T47D (cell line): ENCODE measurements at places on chromosomes 12 and 14.

GRCh38 chr12:66851134-66851533 is 172.3 kb upstream of the GRIP1 start:
- DNase-seq = no peak

DNA sequence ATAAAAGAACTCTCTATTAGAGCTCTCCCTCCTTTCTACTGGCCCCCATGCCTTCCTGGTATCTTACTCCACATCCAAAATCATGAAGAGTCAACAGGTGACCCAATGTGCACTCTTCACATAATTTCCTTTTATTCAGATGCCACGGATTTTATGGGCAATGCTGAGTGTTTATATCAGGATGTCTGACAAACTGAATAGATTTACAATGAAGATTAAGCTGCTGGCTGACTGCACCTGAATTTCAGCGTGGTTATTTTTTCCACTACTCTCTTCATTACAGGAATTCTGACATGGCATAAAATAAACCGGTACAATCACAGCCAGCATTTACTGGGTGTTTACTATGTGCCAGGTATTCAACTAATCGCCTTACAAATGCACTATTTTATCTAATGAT is 29.4 kb upstream of the CERS5 start:
- no peak for DNase-seq

DNA sequence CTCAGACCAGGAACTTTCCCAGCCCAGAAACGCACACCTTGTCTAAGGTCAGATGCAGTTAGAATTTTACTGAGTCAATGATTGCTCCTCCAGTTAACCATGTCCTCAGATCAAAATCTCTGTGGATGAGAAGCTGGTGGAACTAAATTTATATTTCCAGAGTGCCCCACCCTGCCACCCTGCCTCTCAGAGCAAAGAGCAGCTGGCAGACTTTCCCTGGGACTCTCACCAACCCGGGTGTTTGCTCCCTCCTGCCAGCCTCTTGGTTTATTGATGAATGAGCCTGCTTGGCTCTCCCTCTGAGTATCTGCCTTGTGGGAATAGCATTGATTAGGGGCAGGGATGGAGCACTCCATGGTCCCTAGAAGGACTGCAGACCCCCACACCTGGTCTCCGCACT is 5.9 kb upstream of the KRT1 start:
- DNase-seq = no peak

- DNase-seq = no peak
These were observed 28.3 kb downstream of the DYNC1H1 start for GRCh38 chr14:101992708-101993107.

DNA sequence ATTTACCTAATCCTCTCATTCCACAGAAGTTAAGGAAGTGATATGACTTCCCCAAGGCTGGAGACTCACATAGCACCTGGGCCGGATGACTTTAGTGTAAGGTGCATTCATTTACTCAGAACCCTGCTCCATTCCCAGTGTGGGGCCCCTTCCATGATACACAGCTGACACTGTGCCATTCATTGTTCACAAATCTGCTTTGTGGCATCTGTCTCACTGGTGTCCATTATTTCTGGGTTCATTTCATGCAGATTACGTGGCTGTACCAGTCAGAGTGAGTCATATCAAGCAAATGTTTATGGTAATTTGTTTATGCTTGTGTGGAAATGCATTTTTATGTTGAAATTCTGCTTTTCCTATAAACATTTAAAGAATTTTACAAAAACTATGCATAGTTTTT is 5.2 kb downstream of the ANO4 start:
- DNase-seq = no peak

GRCh38 chr14:91464615-91465205 is 45.4 kb downstream of the PPP4R3A start:
- no peak for DNase-seq

GRCh38 chr14:92264195-92264594 is 58.8 kb upstream of the SLC24A4 start:
- DNase-seq = no peak

DNA sequence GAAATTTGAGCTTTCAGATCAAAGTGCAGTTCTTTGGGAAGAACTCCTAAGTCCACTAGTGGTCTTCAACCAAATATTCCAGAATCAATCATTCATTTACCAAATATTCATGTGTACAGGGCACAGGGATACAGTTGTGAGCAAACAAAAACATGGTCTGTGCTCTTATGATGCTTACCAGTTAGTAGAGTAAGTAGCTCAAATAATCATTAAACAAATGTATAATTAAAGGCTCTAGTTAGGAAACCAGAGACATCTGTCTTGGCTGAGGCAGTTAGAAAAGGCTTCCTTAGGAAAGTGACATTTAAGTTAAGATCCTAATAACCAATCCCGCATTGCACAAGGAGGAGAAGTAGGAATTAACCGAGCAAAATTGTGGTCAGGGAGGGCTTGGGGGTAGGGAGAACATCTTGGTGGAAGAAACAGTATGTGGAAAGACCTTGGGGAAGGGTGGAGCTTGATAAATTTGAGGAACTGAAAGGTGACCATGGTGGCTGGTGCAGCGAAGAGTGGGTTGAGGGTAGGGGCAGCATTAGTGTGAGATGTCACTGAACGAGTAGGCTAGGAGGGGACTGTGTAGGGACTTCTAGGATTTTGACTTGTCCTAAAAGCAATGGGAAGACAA is 40.0 kb downstream of the PEBP1 start:
- no peak for DNase-seq

DNA sequence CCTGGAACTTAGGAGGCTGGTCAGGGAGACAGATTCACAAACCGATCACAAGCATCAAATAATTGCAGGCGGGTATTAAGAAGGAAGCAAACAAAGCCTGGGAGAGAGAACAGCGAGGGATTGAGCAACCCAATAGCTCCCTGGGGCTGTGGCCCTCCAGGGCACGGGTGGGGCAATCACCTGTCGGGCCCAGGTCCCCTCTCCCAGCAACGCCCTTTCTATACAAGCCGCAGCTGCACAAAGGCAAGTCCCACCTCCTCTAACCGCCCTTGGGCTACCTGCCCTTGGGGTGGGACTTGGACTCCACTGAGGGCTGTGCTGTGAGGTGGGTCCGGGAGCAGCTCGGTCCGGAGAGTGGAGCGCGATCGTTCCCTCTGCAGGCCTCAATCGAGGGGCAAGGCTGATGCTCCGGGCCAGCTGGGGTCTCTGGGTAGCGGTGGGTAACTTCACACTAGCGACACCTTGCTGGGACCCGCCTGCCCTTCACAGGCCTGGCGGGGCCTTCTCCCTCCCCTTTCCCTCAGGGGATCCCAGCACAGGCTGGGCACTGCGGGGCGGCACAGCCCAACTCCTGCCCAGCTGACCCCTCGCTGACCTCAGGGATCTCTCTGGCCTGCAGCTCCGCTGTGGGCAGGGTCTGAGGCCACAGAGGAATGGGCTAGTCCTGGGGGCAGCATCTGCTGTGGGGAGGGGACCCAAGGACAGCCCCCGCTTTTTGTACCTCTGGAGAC is 8.0 kb downstream of the PHB2 start:
- DNase-seq = no peak

GRCh38 chr12:20629414-20630156 is 65.5 kb upstream of the SLCO1C1 start:
- DNase-seq = no peak

DNA sequence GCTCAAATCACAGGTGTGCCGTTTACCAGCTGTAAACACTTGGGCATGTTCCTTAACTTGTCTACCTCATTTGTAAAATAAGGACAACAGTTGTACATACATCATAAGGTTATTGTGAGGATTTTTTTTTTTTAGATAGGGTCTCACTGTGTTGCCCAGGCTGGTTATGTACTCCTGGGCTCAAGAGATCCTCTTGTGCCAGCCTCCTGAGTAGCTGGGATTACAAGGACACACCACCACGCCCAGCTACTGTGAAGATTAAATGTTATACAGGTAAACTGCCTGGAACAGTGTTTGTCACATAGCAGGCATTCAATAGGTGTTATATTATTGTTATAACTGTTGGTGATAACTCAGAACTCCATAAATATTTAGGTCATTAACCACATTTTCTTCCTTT is 12.7 kb downstream of the TMED10 start:
- no peak for DNase-seq

DNA sequence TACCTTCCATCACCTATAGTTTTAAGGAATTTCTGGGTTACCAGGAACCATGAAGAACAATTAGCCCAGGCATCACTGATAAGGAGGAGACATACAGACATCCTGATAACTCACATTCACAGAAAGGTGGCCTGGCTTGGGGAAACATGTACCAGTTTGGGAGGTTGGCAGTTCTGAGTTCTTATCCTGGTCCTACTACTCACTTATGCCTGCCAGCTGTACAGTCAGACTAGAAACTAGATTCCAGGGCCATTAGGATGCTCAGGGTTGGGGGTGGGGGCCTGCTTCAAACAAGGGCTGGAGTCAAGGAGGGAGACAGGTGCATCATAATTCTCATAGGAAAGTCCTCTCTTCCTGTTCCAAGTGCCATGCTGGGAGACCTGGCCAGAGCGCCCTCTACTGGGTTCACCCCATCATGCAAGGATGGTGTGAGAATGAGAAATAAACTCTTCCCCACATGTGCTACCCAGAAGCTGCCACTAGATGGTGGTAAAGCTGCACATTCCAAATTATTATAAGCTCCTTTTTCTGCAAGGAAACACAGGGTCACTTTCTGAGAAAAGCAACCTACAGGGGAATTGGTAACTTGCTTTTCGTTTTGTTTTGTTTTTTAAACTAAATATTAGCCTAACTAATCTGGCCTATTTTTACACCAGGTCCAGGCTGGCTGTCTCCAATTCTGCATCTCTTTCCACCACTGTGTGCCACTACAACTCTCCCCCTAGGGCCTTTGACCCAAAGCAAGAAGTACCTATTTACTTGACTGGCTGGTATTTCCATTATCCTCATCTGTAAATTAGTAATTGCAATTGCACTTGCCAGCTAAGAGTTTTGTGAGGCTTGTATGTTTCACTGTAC is 14.5 kb downstream of the OAS2 start:
- peak; percentile 90 for DNase-seq

DNA sequence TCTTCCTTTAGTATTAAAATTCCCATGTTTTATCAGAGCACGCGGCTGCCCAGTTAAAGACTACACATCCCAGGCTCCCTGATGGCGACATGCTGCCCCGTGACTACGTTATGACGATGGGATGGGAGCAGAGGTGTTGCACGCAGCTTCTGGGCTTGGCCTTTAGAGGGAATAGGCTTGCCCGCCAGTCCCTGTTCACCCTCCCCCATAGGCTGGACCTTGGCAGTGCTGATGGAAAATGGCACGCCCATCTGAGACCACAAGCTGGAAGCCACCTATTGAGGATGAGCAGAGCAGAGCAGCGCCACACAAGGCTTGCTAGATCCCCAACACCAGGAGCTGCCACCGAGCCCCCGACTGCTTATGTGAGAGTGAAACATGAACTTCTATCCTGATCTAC is 24.7 kb downstream of the TTC7B start:
- DNase-seq = no peak

GRCh38 chr14:24483604-24484252 is 24.3 kb downstream of the CMA1 start:
- no peak for DNase-seq

- no peak for DNase-seq
These were observed 123.9 kb upstream of the CCDC198 start for GRCh38 chr14:57617510-57617909.
